DMS153 (cell line): ENCODE measurements at places on chromosomes 3 and 15.
A peak's percentile ranks its signal among the peaks of the same experiment; 100 is the strongest.

GRCh38 chr15:43465100-43465499 lies 27.9 kb downstream of the TP53BP1 start:
- DNase-seq = no peak

DNA sequence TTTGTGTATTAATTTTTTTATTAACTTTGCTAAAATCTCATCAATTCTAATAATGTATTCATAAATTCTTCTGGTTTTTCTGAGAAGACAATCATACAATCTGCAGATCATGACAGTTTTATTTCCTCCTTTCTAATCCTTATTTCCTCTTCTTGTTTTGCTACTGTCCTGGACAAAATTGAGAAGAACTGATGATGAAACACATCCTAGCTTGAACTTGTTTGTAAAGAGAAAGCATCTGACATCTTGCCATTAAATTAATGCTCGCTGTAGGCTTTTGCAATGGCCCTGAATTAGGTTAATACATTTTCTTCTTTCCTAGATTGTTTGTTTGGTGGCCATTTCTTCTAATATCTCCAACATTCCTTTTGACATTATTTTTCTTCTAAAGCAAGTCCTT lies 110.9 kb upstream of the TPM1 start:
- DNase-seq = no peak

DNA sequence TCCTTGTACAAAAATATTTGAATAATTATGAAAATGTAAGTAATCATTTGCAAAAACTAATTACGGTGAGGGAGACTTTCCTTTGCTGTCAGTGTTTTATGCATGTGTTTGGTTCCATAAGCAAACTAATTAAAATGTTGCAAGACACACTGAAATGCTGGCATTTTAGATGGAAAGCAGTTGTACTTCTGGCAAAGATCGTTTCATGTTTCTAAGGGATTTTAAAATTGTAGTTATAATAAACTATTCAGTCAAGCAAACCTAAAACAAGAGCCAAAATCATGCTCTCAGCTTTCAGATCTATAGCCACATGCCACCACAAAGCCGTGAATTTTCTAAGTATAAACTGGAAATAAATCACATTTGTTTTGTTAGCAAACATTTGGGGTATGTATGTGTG lies 240.1 kb upstream of the ZNF385D start:
- no peak for DNase-seq

GRCh38 chr3:111333642-111334041 lies 208.4 kb upstream of the CD96 start:
- no peak for DNase-seq

- DNase-seq = no peak
These were observed 12.7 kb downstream of the HMCES start for GRCh38 chr3:129291236-129291886.

GRCh38 chr15:56207711-56208110 lies 36.0 kb downstream of the RFX7 start:
- no peak for DNase-seq

- no peak for DNase-seq
These were observed 27.9 kb upstream of the TGFBR2 start for GRCh38 chr3:30578479-30578878.

GRCh38 chr3:184769382-184770170 lies 42.4 kb upstream of the VPS8 start:
- no peak for DNase-seq

DNA sequence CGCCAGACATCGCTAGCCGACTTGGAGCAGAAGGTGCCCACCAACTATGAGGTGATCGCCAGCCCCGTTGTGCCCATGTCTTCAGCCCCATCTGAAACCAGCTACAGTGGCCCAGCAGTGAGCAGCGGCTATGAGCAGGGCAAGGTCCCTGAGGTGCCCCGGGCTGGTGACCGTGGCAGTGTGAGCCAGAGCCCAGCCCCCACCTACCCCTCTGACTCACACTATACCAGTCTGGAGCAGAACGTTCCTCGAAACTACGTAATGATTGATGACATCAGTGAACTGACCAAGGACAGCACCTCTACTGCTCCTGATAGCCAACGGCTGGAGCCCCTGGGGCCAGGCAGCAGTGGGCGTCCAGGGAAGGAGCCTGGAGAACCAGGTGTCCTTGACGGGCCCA lies 12.9 kb upstream of the APEH start:
- DNase-seq = no peak

DNA sequence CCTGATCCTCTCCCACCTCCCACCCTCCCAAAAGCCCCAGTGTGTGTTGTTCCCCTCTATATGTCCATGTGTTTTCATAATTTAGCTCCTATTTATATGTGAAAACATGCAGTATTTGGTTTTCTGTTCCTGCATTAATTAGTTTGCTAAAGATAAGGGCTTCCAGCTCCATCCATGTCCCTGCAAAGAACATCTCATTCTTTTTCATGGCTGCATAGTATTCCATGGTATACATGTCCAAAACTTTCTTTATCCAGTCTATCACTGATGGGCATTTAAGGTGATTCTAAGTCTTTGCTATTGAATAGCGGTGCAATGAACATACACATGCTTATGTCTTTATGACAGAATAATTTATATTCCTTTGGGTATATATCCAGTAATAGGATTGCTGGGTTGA lies 53.4 kb downstream of the DCBLD2 start:
- DNase-seq = no peak

DNA sequence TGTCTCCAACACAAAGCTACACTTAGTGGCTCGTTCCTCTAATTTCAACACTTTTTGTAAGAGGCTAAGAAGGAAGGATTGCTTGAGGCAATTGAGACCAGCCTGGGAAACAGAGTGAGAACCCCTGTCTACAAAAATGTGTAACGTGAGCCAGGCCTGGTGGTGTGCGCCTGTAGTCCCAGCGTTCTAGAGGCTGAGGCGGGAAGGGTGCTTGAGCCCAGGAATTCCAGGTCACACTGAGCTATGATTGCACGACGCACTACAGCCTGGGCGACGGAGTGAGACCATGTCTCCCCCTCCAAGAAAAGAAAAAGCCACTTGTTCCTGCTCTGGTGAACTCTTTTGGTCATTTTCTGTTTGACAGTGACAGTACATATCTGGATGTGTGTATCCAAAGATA lies 127.9 kb downstream of the GABRB3 start:
- DNase-seq = no peak

DNA sequence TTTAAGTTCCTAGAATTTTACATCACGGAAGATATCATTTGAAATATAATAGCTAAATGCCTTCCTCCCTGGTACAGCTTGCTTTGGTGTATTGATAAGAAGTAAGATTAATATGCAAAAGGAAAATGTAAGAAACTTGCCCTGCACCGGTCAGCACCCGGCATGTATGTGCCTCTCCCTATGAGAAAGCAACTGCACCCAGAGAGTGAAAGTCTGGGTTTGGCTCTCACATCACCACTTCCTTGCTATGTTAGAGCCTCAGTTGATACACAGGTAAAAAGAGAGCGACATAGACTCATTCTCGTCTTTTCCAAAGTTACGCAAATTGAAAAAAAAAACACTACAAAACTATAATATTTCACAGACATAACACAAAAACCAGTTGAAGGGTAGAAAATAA lies 96.7 kb downstream of the FOXP1 start:
- DNase-seq = no peak

DNA sequence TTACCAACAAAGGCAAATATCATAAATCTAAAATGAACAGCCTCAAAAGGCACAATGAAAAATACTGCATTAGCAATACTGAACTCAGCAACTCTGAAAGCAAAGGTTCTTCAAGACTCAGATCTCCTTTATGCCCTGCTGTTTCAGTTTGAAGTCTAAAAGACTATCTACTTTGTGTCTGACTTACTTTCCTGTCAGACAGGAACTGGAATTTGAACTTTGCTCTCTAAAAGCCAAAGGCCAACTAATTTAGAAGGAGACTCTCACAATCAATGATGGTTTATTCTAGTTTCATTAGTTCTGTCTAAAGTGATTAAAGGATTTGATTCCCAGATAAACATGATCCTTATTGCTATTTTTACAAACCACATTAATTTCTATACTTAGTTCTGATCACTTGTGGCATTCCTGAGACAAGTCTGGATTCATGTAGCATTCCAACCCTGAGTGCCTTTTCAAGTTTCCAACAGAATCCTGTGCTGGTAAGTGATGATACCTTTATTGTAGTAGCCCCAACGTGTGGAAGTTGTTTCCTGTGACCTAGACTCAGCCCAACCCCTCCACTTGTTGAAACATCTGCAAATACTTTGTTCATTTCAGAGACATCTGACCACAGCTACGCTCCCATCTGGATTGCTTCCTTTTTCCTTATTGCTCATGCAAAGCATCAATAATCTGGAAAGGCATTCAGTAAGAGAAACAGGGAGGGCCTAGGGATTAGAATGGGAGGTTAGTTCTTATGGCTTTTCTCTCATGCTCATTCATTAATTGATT lies 14.9 kb upstream of the LEKR1 start:
- no peak for DNase-seq

DNA sequence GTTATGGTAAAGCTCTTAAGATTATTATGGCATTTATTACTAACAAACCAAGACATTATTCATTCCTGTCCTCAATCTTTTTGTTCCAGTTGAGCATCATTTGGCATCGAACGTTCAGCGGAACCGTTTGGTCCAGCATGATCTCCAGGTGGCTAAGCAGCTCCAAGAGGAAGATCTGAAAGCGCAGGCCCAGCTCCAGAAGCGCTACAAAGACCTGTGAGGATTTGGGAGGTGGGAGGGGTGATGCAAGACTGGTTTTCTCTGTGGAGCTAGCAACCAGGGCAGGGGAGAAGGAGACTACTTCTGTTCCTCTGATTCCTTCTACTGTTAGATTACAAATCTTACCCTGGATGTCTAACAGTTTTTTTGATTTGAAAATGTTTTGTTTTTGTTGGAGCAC lies 27.6 kb upstream of the UTS2B start:
- no peak for DNase-seq

GRCh38 chr3:117263745-117264144 lies 554.2 kb downstream of the TUSC7 start:
- no peak for DNase-seq

DNA sequence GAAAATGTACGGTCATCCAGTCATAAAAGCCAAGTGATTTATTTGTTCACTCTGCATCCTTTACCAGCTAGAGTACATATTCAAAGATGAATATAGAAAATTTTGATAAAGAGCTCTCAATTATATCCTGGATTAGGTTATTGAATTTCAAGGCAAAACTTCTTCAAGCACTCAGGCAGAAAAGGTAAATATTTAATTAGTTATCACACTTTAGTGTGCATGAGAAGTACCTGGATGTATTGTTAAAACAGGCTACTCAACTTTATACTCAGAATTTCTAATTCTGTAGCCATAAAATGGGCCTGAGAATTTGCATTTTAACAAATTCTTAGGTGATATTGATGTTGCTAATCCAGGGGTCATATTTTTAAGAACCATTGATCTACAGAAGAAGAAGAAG lies 45.3 kb downstream of the ILDR1 start:
- DNase-seq = no peak

- DNase-seq = no peak
These were observed 86.5 kb downstream of the B3GNT5 start for GRCh38 chr3:183339461-183340086.

- DNase-seq = no peak
These were observed 636.2 kb upstream of the SGO1 start for GRCh38 chr3:20822251-20822650.

DNA sequence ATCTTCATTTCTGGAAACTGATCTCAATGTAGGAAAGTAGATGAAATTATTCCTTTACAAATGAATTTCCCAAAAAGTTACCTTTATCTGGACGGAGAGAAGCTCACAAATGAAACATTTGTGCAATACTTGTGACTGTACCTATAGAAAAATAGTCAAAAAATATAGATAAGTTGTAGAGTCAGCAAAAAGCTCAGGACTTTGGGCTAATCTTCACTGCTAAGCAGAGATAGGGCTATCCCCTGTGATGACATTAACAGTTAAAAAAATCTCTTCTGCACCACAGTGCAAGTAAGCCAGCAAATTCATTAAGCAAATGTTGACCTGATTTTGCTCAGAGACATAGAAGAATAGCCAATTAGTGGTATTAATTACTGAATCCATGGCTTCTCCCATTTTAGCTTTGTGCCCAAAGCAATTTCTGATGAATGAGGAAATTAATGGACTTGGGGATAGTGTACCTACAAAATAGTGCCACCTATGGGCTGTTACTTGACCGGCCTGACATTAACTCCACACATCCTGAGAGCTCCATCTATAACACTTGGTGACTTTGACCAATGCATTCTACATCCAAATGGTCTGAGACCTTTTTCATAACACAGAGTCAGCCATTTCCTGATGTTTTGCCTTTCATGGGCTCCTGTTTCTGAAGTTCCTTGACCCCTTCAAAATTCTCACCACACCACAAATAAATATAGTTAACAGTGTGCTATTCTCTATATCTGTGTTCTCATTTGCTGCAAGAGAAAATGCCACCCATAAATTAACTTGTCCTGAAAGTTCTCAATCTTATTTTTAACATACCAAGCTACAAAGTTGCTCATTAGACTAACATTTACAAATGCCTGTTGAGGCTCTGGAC lies 105.0 kb downstream of the SSR3 start:
- peak; percentile 2 for DNase-seq
